Brain pericyte (primary cell): ENCODE measurements at places on chromosomes 11 and 22.

DNA sequence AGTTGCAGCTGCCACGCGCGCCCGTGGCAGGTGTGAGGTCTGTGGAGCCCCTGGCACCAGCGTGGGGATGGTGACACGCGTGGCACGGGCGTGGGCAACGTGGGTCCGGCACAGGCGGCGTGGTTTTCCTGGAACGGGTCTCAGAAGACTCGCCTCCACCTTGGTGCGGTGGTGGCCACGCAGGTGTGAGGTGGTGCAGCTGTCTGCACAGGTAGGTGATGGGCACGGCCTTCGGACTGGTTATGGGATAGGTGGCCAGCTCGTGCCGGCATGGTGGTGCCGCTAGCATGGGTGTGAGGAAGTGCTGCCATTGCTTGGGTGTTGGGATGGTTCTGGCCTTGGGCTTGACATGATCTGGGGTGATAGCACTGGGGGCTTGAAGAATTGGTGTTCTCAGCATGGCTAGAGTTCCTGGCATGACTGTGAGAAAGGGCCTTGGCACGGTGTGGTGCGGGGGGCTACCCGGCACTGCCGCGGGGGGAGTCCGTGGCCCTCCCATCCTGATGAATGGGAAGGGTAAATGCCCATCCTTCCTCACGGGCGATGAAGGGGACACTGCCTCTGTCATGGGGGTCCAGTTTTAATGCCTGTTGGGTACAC, 531 bp downstream of the DAGLA start:
- DNase-seq, result no peak

- no peak for DNase-seq
These were observed 1.5 kb downstream of the CEP295 start for GRCh38 chr11:93663021-93663420.

DNA sequence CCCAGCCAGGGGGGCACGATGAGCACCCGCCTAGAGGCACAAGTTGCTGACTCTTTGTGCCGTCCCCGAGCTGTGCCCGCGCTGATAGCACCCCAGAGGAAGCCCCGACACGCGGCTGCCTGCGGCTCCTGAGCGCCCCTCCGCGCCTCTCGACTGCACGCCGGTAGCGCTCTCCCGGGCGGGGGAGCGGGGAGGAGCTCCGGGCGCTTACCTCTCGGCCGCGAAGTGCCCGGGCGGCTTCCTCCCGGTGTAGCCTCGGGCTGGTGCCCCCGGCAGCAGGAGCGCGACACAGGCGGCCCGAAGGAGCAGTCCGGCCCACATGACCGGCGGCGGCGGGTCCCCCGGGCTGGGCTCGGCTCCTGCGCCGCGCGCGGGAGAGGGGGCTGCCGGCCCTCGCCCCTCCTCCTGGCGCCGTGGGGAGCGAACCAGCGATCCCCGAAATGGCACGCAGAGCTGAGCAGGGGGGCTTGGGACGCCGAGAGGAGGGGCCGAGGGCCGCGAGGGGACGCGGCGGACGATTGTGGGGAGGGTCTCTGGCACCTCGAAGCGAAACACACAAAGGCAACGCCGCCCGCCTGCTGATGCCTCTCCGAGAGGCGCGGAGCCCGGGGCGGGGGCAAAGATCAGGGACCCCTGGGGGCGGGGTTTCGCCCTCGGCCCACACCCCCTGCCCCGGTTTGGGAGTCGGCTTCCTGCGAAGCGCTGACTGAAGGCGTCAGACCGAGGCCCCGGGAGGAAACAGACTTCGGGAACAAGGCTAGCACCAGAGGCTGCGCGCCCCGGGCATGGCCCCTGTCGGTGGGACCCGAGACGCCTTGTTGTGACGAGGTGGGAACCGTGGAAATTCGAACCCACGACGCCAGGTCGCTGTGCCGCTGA, at the start of gene VWCE:
Gene VWCE, minus strand, starts transcription at position 600 of the 879 bp plus-strand sequence. Its CDS starts 279 bp downstream, at position 321.
- no peak for DNase-seq

DNA sequence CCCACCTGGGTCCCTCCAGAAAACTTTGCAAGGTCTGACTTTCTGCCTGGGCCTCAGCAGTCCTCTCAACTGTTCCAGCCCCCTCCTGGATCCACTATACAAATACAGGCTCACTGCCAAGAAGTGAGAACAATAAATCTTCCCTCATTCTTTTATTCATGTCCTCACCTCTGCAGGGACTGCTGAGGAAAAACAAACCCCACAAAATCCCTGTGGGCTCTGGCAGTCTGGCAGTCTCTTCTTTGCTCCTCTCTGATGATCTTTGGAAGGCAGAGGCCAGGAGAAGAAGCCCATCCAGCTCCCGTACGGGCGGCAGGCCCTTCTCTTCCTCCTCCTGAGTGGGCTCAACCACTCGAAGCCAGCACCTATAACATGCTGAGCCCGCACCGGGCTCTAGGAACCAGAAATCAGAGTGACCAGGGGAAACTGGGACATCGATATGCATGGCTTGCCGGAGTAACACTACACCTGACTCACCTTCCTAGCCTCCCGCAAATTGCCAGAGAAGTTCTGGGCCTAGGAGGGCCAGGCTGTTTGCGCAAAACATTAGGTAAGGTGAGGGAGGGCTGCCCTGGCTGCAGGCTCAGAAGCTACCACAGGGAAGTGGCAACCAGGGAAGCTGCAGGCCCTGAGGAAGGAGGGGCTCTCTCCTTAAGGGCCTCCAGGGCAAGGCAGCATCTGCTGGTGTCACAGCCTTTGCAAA, 24.2 kb downstream of the TMPRSS5 start:
- no peak for DNase-seq

GRCh38 chr11:96057502-96057901, 133.6 kb upstream of the MTMR2 start:
- no peak for DNase-seq

GRCh38 chr11:112884012-112884767, 77.0 kb upstream of the NCAM1 start:
- DNase-seq, result no peak
